ENCODE measurements at places on chromosomes 11 and 22. TPM values are rescaled to one million over a fixed set of nuclear protein-coding genes. Genes with fewer than 3 reads are reported as not detected.

Gene EEF1G
- total RNA-seq = 1,309 TPM

Gene AMOTL1
- 5.4 TPM for total RNA-seq

Gene OR6T1
- not detected for total RNA-seq

Gene APOBEC3F
- total RNA-seq = 19.8 TPM

Gene C22orf31
- total RNA-seq = not detected

Gene IL17REL
- 0.09 TPM for total RNA-seq

Gene OR4D5
- not detected for total RNA-seq

Gene ZC3H12C
- total RNA-seq = 7.5 TPM

Gene ARHGAP8
- total RNA-seq = 0.36 TPM
